ENCODE measurements at places on chromosomes 2 and 18. TPM values are rescaled to one million over a fixed set of nuclear protein-coding genes. Genes with fewer than 3 reads are reported as not detected.

ATP8B1 gene
- total RNA-seq: 0.15 TPM

WDR35 gene
- 12.4 TPM for total RNA-seq

GALNT14 gene
- 1.2 TPM for total RNA-seq

SUPT7L gene
- 27.5 TPM for total RNA-seq

SLC4A3 gene
- total RNA-seq: 0.04 TPM

AGXT gene
- not detected for total RNA-seq

DYSF gene
- 4.8 TPM for total RNA-seq

TDRD15 gene
- total RNA-seq: not detected

COLEC12 gene
- not detected for total RNA-seq

SLC19A3 gene
- total RNA-seq: not detected

PLB1 gene
- 0.51 TPM for total RNA-seq

KIAA2012 gene
- not detected for total RNA-seq

SKOR2 gene
- not detected for total RNA-seq

FOXI3 gene
- not detected for total RNA-seq

WDR54 gene
- total RNA-seq: 101 TPM

C2orf69 gene
- 19.7 TPM for total RNA-seq

ARHGEF4 gene
- total RNA-seq: 0.80 TPM
